Muscle of leg (tissue), 16 donors: ENCODE measurements at places on chromosomes 12 and 14. TPM values are rescaled to one million over a fixed set of nuclear protein-coding genes. Genes with fewer than 3 reads are reported as not detected.

Gene PSME2
- total RNA-seq = 100 TPM

Gene RASAL1
- total RNA-seq = 0.04 TPM

Gene TAS2R43
- total RNA-seq = 2.2 TPM

Gene SPTB
- total RNA-seq = 126 TPM
